ENCODE measurements at places on chromosomes 2 and 18.

GRCh38 chr2:128599700-128600099 is 281.0 kb upstream of the HS6ST1 start:
- no peak for DNase-seq

GRCh38 chr2:134539981-134540380 is 178.8 kb downstream of the TMEM163 start:
- DNase-seq = no peak

GRCh38 chr2:18425210-18425703 is 135.2 kb downstream of the RDH14 start:
- DNase-seq = no peak

DNA sequence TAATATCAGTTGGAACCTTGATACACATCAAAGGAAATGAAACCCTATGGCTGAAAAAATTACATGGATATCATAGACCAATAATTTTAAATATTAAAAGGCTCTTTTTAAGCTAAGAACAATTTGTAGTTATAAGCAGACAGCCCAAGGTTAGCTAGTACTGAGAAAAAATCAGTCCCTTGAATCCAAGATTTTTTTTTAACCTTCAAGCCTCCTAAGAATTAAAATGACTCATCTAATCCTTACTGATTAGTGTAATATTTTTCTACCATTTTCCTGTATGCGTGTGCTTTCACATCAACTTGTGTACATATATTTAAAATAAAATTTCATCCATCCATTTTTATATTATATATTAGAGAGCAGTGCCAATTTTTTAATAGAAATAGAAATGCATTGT is 1004.9 kb upstream of the ZEB2 start:
- no peak for DNase-seq

- no peak for DNase-seq
These were observed 290.4 kb upstream of the RBMS1 start for GRCh38 chr2:160784034-160784433.

DNA sequence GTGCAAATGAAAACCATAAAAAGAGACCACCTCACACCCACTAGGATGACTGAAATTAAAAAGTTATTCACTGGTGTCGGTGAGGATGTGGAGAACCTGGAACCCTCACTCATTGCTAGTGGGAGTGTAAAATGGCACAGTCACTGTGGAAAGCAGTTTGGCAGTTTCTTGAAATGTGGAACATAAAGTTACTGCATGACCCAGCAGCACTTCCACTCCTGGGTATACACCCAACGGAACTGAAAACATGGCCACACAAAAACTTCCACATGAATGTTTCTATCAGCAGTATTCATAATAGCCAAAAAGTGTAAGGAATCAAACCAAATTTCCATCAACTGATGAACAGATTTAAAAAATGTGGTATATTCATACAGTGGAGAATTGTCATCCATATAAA is 65.1 kb upstream of the SLC66A3 start:
- no peak for DNase-seq

DNA sequence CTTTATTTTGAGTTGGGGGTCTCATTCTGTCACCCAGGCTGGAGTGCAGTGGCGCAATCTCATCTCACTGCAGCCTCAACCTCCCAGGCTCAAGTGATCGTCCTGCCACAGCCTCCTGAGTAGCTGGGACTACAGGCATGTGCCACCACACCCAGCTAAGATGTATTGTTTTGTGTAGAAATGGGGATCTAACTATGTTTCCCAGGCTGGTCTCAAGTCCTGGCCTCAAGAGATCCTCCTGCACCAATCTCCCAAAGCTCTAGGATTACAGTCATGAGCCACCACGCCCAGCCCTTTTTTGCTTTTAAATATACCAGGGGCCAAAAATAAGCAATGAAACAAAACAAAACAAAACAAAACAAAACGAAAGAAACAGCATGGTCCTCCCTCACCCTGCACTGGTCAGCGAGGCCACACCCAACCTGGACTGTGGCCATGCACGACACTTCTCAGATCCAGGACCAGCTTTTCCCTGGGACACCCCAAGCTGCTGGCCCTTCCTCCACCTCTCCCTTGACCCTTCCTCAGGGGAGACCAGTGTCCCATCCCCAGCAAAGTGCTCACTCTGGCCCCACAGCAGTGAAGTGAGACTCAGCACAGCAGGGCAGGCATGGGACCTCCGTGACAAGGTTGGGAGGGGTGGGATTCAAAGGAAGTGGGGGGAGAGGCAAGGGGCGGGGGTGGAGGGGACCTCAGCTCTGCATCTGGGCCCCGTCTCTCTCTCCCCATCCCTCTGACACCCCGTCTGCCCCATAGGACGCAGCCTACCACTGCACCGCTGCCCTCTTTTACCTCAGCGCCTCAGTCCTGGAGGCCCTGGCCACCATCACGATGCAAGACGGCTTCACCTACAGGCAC is 23.5 kb downstream of the MAL start:
- DNase-seq = no peak
